IMR-90 (cell line): ENCODE measurements at places on chromosomes 11 and 22. TPM values are rescaled to one million over a fixed set of nuclear protein-coding genes. Genes with fewer than 3 reads are reported as not detected.

TRPT1 gene
- 63.2 and 64.2 TPM in 2 replicates for polyA plus RNA-seq

OTOG gene
- not detected in 2 replicates for polyA plus RNA-seq

CYB5R2 gene
- 3.9 and 4.5 TPM in 2 replicates for polyA plus RNA-seq

DNA sequence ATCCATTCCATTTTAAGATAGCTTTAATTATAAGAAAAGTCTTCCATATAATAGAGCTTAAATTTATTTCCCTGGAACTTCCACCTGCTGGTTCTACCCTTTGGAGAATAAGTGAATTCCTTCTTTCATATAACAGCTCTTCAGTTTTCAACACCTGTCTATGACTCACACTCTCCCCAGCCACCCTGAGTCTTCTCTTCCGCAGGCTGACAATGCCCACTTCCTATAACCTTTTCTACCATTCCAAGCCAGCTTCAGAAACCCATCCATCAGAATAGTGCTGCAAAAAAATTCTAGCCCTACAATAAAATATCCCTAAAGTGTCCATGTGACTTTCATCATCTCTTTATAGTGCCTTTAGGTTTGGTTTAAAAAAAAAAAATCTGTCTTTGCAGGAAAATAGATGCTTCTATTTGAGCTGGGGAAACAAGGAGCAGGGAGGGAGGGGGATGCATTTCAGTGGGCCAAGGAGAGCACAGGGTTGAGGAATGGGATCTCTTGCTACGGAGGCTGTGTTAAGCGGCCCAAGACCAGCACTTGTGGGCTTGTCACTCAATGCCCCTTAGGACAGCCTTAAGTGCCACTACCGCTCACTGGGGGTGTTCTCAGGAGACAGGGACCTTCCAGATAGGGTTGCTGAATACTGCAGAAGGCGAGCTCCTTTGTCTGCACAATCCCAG lies 178.6 kb downstream of the DSCAML1 start:
- H3K27ac ChIP-seq: no peak overlapping the region
- DNase-seq: no peak
- H3K36me3 ChIP-seq: no peaks in the 10 kb centered on the region
- no peak overlapping the region for H3K4me3 ChIP-seq
- H3K27me3 ChIP-seq: no peaks in the 10 kb centered on the region; the same call in 1 of the 2 replicates
- H3K4me1 ChIP-seq: no peaks in the 10 kb centered on the region

DNA sequence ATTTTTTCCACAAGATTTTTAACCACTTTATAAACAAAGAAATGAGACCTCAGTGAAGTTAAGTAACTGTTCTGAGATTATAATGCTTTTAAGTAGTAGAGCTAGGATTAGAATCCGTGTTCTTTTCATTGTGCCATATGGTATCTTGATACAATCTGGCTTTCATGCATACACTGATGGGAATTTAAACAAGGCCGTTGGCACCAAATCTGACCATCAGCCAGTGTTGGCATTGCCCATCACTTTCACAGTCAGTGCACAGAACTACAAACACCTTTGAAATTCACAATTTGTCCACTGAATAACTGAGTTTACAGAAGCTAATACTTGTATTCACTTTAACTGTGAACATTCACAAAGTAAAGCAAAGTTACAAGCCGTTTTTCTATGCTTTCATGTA lies 1228.0 kb downstream of the TBC1D22A start:
- H3K36me3 ChIP-seq: no peaks in the 10 kb centered on the region
- DNase-seq: no peak
- H3K27me3 ChIP-seq: no peaks in the 10 kb centered on the region
- no peak overlapping the region for H3K4me3 ChIP-seq

DNA sequence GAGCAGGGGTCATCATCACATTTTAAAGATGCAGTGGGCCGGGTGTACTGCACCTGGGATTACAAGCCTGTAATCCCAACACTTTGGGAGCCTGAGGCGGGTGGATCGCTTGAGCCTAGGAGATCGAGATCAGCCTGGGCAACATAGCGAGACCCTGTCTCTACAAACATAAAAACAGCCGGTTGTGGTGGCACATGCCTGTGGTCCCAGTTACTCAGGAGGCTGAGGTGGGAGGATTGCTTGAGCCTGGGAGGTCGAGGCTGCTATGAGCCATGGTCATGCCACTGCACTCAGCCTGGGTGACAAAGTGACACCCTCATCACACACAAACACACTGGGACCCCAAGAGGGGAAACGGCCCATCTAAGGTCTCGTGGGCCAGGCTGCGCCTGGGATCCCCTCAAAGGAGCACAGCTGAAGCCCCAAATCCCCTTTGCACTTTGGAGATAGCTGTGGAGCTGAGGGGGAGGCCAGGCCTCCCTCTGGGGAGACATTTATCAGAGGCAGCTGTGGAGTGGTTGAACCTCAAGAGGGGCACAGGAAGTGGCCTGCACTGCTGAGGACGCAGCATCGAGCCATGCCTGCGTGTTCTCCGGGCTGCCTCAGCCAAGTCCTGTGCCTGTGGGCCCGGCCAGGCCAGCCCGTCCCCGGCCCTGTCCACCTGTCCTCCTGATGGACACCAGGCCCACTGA lies 27.5 kb downstream of the OSBPL5 start:
- H3K36me3 ChIP-seq: peaks cover 9% of the 10 kb centered on the region
- no peak for DNase-seq
- H3K27me3 ChIP-seq: no peaks in the 10 kb centered on the region
- peaks cover 2% of the 10 kb centered on the region; the same call in 1 of the 2 replicates for H3K4me1 ChIP-seq
- H3K4me3 ChIP-seq: no peak overlapping the region

DNA sequence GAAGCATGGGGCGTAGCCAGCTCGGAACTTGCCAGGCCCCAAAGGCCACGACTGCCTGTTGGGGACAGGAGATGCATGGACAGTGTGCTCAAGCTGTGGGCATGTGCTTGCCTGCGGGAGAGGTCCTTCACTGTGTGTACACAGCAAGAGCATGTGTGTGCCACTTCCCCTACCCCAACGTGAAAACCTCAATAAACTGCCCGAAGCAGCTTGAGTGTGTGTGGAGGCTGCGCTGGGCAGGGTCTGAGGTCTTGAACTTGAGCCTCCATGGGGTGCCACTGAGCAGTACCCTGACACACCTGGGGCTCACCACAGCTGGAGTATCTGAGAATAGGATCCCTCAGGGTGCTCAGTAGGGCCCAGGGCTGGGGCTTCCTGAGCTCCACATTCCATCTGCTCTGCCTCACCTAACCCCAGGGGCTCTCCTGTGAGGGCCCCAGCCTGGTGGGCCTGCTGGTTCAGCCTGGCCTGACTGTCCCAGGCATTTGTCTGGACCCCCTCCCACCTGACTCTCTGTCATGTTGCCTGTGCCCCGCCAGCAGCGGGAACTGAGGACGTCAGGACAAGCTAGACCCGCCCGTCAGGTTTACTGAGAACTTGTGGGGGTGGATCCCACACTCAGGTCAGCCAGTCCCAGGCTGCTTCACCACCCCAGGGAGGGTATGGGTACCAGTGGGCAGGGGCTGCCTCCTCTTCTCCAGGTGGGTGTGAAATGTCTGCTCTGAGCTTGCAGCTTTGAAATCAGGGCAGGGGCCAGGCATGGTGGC lies 3.2 kb downstream of the RASSF7 start:
- H3K27me3 ChIP-seq: peaks cover 1% of the 10 kb centered on the region; the same call in 1 of the 2 replicates
- no peak overlapping the region for H3K4me3 ChIP-seq
- no peak overlapping the region for H3K27ac ChIP-seq
- peaks cover 14% of the 10 kb centered on the region for H3K36me3 ChIP-seq
- H3K4me1 ChIP-seq: peaks cover 21% of the 10 kb centered on the region

DNA sequence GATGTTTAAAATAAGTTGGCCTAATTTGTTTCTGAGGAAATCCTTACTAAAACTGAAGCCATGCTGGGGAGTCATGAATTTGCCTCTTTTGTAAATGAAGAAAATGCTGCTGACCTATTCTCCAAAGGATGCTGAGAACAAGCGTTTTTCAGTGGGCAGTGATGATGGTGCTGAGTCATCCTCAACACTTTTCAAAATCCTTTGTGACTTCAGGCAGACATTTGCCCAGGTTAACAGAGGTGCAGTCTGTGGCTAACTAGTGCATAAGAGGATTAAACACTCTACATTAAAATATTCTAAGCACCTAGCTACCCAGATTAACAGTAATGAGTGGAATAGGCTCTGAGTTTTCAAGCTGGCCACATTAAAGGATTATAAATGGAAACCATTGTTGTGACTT lies 509.0 kb downstream of the DLG2 start:
- H3K4me1 ChIP-seq: peaks cover 2% of the 10 kb centered on the region; the same call in 1 of the 2 replicates
- H3K36me3 ChIP-seq: no peaks in the 10 kb centered on the region
- H3K27ac ChIP-seq: no peak overlapping the region
- H3K4me3 ChIP-seq: no peak overlapping the region
- no peaks in the 10 kb centered on the region for H3K27me3 ChIP-seq

GRCh38 chr22:43474161-43475101 lies 62.6 kb downstream of the MPPED1 start:
- H3K4me3 ChIP-seq: no peak overlapping the region
- H3K27ac ChIP-seq: no peak overlapping the region
- no peaks in the 10 kb centered on the region for H3K27me3 ChIP-seq
- no peaks in the 10 kb centered on the region for H3K4me1 ChIP-seq
- no peak for DNase-seq

GRCh38 chr22:20967697-20968211 lies 699 bp downstream of the AIFM3 start:
- no peak overlapping the region for H3K4me3 ChIP-seq
- H3K27me3 ChIP-seq: peaks cover 41% of the 10 kb centered on the region
- H3K27ac ChIP-seq: no peak overlapping the region
- H3K36me3 ChIP-seq: no peaks in the 10 kb centered on the region
- no peaks in the 10 kb centered on the region for H3K4me1 ChIP-seq

DNA sequence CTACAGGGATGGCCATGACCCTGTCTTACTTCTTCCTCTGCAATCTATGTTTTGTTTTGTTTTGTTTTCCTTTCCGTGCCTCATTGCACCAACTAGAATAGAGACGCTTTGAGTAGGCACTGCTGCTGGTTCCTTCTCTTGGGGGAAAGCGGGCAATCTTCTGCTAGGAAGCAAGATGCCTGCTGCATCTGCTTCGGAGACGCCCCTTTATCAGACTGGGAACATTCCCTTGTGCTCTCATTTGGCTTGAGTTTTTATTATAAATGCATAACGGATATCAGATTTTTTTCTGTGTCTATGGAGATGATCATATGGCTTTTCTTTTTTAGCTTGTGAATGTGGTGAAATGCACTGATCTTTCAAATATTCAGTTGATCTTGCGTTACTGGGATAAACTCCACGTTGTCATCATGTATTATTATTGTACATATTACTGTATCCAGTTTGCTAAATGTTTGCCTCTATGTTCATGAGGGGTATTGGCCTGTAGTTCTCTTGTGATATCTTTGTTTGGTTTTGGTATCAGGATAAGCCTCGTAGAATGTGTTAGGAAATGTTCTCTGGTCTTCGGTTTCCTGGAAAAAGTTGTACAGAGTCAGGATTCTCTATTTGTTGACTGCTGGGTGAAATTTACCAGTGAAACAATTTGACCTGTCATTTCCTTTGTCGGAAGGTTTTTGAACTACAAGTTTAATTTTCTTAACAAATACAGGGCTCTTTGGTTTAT lies 23.4 kb upstream of the KRTAP5-6 start:
- H3K4me3 ChIP-seq: no peak overlapping the region
- H3K27me3 ChIP-seq: peaks cover 49% of the 10 kb centered on the region
- no peaks in the 10 kb centered on the region for H3K36me3 ChIP-seq
- H3K27ac ChIP-seq: no peak overlapping the region
- no peak for DNase-seq
- no peaks in the 10 kb centered on the region for H3K4me1 ChIP-seq

DNA sequence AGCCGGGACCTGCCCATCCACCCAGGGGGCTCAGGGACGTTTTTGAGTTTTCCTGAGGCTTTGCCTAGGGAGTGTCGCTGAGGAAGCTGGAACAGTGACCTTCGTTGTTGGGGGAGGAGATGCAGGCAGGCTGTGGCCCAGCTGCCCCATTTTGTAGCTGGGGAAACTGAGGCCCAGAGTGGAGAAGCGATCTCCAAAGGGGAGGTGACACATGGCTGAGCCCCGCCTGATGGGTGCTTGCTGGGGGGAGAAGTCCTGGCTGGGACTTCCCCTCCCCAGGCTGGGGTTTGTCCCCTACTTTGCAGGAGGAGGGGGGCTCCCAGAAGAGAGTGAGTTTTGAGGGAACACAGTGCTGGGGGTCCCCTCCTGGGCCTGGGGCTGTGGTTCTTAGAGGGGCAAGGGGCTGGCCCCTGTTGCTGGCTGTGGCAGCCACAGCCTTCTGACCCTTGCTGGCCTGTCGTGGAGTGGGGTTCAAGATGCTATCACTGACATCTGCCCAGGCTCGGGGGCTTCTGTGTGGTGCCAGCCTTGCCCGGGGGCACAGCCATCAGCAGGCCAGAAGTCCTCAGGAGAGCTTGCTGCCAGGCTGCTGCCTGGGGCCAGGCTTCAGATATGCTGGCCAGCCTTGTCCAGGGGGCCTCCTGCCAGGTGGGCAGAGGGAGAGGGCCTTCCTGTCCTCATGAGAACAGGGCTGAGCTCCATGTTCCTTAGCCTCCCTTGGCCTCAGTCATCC lies 21.4 kb downstream of the KCNQ1 start:
- no peak overlapping the region for H3K4me3 ChIP-seq
- no peaks in the 10 kb centered on the region for H3K36me3 ChIP-seq
- DNase-seq: no peak
- H3K4me1 ChIP-seq: no peaks in the 10 kb centered on the region
- H3K27me3 ChIP-seq: peaks cover 38% of the 10 kb centered on the region
- no peak overlapping the region for H3K27ac ChIP-seq

DNA sequence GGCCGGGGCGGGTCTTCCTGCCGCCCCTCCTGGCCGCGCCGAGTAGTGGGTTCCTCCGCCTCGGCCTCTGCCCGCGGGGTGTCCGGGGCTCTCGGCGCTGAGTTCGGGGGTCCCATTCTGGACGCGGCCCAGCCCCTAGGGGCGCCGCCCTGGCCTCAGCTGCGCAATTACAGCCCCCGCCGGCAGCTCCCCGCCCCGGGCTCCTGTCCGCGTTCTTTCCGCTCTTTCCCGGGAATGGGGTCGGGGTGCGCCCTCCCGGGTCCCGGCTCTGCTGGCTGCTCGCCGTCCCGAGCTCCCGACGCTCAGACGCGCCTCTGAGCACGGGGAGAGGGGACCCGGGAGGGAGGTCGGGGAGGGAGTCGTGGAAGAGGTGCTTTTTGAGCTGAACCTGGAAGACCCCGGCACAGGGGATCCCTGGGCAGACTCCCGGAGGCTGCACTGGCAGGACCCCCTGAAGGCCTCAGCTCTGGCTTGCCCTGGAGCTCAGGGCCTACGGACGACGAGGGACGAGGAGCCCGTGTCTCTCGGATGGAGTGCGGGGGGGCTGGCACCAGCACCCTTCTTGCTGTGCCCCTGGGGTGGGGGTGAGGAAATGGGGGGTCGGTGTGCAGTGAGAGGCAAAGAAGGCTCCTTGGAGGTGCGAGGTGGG lies 558 bp downstream of the TSPAN4 start:
- H3K27ac ChIP-seq: peak overlapping the region; percentile 98
- no peaks in the 10 kb centered on the region for H3K27me3 ChIP-seq
- DNase-seq: no peak
- H3K4me1 ChIP-seq: peaks cover 35% of the 10 kb centered on the region
- peaks cover 31% of the 10 kb centered on the region for H3K36me3 ChIP-seq
- peak overlapping the region; percentile 98 for H3K4me3 ChIP-seq

DNA sequence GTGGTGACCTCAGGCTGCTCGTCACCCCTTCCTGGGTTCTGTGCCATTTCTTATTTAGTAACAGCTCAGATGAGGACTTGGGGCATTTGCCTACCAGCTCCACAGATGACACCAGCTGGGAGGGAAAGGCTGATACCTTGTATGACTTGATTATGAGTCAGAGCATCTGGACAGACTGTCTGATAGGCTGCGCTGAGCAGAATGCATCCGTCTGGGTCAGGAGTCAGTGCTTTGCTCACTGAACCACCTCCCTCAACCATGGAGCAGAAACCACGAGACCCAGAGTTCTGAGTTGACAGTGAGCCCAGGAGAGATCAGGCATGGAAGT lies 6.8 kb downstream of the ST14 start:
- H3K27me3 ChIP-seq: peaks cover 16% of the 10 kb centered on the region
- H3K4me3 ChIP-seq: no peak overlapping the region
- H3K36me3 ChIP-seq: no peaks in the 10 kb centered on the region
- H3K4me1 ChIP-seq: peaks cover 4% of the 10 kb centered on the region
- peak overlapping the region; percentile 12; the same call in 1 of the 2 replicates for H3K27ac ChIP-seq
- peak; percentile 99 for DNase-seq
